ENCODE measurements at places on chromosomes 12 and 14.

DNA sequence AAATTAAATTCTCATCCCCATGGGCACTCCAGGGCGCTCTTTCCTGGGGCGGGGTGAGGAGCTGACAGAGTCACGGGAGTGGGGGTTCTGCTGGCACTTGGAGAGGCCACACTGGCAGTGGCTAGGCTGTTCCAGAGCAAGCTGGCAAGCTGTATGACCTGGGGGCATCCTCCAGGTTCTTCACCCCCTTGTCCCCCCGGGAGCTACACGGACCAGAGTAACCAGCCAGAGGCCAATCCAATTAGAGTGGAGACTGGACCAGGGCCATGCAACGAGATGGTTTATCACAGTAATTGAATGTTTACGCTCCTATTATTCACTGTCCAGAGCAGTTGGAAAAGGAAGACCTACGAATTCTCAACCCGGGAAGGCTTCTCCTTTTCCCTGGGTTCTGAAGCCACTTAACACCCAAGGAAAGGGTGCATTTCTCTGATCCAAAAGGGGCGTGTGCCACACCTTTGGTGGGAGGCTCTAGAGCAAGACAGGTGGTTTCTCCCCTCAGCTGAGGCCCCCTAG lies 43.8 kb upstream of the PNMA1 start:
- no peak for DNase-seq

DNA sequence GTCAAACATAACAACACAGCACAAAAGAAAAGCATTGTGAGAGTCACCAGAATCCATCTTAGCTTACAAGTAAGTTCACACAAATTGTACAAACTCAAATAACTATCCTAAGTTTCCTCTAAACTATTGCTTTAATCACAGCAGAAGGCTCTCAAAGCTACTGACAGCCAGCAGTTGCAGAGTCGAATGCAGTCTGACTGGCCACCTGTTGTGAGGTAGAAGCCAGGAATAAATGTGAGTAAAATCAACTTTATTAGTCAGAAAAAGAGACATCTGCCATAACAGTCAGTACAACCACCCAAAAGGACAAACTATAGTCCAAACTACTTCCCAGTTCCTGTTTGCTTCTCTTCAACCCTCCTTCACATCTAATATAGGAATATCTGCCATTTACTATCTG lies 231.7 kb upstream of the USP15 start:
- DNase-seq: no peak

DNA sequence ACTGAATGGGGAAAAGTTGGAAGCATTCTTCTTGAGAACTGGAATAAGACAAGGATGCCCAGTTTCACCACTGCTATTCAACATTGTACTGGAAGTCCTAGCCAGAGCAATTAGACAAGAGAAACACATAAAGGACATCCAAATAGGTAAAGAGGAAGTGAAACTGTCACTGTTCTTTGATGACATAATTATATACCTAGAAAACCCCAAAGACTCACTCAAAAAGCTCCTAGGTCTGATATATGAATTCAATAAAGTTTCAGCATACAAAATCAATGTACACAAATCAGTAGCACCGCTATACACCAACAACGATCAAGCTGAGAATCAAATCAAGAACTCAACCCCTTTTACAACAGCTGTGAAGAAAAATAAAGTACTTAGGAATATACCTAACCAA lies 157.3 kb upstream of the DDHD1 start:
- DNase-seq: no peak

- no peak for DNase-seq
Measured at GRCh38 chr12:68324531-68324930, 7.6 kb downstream of the MDM1 start.

DNA sequence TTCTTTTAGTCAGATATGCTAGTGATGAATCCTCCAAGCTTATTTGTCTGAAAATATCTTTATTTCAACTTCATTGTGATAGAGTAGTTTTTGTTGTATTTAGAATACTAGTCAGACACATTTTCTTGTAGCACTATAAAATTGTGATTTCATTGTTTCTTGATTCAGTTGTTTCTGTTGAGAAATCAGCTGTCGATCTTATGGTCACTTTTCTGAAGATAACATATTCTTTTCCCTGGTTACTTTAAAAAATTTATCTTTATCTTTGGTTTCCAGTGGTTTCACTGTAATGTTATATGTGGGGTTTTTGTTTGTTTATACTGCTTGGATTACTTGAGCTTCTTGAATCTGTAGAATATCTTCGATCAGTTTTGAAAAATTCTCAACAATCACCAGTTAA lies 426.1 kb downstream of the SOX5 start:
- DNase-seq: no peak

- no peak for DNase-seq
Measured at GRCh38 chr14:33370426-33370825, 431.7 kb downstream of the NPAS3 start.

GRCh38 chr12:115956659-115957058 lies 320.8 kb downstream of the MED13L start:
- no peak for DNase-seq

DNA sequence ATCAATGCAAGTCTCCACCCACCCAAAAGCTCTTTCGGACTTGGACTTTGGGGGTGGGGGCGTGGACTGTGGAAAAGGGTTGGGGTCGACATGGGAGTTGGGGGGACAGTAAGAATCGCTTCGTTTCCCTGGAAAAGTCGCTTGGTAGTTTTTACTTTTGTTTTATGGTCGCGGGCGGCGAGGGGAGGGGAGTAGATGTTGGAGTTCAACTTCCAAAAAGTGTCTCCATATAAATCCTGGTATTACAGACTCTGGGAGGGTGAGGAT lies 568 bp upstream of the BCL11B start:
- DNase-seq: no peak

DNA sequence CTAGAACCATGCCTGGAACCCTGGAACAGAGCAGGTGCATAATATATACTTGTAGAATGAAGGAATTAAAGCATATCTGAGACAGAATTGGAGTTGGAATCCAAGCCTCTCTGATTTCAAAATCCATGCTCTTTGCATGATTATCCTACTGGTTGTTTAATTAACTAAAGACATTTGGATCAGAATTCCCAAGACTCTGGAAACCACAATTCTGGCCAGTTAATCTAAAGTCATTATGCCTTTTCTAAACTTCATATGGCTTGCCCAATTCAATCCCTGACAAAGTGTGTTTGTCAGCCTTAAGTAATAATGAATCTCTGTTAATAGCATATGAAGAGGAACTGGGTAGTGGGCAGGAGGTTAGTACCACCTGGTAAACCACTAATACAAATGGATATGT lies 422.6 kb downstream of the ATP23 start:
- DNase-seq: no peak

DNA sequence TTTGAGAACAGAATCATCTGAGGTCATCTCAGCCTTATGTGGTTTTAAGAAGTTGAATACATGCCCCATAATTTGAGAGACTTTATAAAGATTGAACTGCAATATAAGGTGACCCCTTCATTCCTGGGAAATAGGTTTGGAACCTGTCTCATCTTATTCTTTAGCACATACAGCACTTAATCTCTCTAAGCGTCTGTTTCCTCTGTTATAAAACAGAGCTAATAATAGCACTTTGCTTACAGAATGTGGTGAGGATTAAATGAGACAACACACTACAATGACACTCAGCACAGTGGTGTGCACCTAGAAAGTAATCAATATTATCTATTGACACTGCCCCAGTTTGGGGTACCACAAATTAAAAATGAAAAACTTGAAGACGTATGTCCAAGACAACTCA lies 102.1 kb downstream of the DUSP6 start:
- no peak for DNase-seq
